Lung (tissue), 17 donors: ENCODE measurements at places on chromosomes 3 and 15. TPM values are rescaled to one million over a fixed set of nuclear protein-coding genes. Genes with fewer than 3 reads are reported as not detected.

DNA sequence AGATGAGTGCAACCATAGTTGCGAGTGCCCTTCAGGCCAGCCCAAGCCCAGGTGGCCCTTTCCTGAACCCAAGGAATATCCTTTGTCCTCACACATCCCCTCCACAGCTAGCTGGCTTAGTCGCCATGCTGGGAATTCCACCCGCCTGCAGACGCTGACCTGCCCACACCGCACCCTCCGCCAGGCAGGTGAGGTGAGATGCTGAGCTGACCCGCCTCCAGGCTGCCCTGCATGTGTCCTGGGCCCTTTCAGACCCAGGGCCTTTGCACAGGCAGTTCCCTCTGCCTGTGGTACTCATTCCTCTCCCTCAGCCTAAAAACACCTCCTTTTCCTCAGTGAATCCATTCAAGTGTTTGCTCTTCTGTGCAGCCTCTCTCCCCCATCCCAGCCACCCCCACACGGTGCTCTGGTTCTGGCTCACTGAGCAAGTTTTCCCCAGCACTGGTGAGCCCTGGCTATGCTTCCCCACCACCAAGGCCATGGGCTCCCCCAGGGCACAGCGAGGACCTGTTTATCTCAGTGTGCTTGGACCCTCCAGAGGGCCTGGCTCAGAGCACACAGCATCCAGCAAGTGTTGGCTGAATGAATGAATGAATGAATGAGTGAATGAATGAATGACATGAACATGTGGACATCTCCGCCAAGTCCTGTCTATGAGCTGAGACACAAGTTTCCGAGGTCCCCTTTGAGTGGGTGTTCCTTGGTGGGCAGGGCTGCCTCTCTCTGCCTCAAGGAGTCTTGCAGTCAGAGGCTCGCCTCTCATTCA lies 33.0 kb upstream of the LINGO1 start:
- no peaks in the 10 kb centered on the region for H3K4me1 ChIP-seq
- H3K27ac ChIP-seq: no peak overlapping the region
- no peaks in the 10 kb centered on the region for H3K36me3 ChIP-seq
- no peak overlapping the region for H3K4me3 ChIP-seq
- H3K27me3 ChIP-seq: no peaks in the 10 kb centered on the region

DNA sequence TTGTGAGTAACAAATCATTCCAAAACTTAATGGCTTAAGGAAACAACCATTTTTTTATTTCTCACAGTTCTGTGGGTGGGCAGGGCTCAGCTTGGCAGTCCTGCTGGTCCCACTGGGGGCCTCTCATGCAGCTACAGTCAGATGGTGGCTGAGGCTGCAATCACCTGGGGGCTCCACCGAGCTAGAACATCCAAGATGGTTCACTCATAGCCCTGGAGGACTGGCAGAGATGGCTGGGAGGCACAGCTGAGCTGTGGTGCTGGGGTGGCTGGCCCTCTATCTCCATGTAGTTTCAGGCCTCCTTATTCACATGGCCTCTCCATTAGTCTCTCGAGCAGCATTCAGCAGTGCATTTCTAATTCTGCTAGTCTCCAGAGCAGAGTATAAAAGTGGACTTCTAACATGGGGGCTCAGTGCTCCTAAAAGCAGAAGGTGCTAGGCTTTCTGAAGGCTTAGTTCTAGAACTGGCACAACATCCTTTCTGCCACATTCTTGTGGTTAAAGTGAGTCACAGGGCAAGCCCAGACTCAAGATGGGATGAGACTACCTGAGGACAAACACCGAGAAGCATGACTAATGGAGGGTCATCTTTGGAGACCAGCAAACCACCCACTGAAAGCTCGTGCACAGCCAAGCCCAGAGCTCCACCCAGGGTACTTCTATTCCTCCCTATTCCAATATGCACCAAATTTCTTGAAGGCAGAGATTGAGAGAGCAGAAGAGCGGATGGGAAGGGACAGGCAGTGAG lies 6.3 kb downstream of the CAV3 start:
- no peaks in the 10 kb centered on the region for H3K36me3 ChIP-seq
- no peak overlapping the region for H3K4me3 ChIP-seq
- H3K27me3 ChIP-seq: no peaks in the 10 kb centered on the region

Gene FBXW12
- polyA plus RNA-seq: not detected

- H3K27me3 ChIP-seq: no peaks in the 10 kb centered on the region
- H3K27ac ChIP-seq: no peak overlapping the region
- H3K4me3 ChIP-seq: no peak overlapping the region
- H3K4me1 ChIP-seq: peaks cover 3% of the 10 kb centered on the region
Measured at GRCh38 chr3:51682526-51682925, 11.5 kb downstream of the TEX264 start.

GRCh38 chr3:23594066-23594465 lies 211.7 kb upstream of the UBE2E1 start:
- H3K4me3 ChIP-seq: no peak overlapping the region
- no peaks in the 10 kb centered on the region for H3K27me3 ChIP-seq
- no peak for DNase-seq
- peaks cover 4% of the 10 kb centered on the region for H3K4me1 ChIP-seq
- H3K36me3 ChIP-seq: no peaks in the 10 kb centered on the region

Gene HRG
- not detected for polyA plus RNA-seq

DNA sequence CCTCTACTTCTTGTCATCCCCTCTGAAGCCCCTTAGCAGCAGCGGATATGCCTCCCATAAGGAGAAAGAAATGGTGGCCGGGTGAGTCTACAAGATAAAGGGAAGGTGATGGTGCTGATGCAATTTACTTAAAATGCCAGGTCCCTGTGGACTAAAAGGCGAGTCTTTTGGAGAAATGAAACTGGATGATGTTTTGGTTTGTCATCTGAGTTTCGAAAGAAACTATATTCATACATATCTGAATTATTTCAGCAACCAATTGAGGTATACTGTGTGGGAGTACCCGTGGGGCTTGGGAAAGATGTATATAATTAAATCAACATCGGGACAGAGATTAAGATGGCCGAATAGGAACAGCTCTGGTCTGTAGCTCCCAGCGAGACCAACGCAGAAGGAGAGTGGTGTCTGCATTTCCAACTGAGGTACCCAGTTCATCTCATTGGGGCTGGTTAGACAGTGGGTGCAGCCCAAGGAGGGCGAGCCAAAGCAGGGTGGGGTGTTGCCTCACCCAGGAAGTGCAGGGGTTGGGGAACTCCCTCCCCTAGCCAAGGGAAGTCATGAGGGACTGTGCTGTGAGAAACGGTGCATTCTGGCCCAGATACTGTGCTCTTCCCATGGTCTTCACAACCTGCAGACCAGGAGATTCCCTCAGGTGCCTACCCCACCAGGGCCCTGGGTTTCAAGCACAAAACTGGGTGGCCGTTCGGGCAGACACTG lies 210.6 kb upstream of the CHRM5 start:
- no peak overlapping the region for H3K27ac ChIP-seq
- H3K27me3 ChIP-seq: no peaks in the 10 kb centered on the region
- no peaks in the 10 kb centered on the region for H3K4me1 ChIP-seq
- H3K4me3 ChIP-seq: no peak overlapping the region
- no peaks in the 10 kb centered on the region for H3K36me3 ChIP-seq
- DNase-seq: no peak

DNA sequence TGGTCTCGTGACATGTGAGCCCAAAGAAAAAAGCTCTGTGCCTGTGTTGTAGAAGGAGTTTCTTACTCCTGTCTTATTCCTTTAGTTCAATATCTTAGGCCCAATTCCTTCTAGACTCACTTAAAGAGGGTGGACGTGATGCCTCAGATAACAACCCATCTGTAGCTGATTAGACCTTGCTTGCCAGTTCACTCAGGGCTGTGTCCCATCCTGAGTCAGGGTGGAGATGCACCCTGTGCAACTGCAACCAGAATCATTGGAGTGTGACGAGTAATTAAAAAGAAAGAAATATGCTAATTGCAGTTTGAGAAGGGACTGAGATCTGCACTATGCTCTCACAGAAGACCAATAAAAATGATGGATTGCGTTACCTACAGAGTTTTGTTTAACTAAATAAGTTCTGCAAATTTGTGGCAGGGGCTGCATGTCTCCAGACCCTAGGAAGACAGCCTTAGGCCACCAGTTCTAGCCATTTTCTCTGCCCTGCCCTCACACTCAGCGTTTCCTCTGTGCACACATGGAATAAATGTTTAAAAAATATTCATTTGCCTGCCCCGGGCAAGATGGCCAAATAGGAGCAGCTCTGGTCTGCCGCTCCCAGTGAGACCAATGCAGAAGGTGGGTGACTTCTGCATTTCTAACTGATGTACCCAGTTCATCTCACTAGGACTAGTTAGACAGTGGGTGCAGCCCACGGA lies 83.0 kb downstream of the MOBP start:
- H3K36me3 ChIP-seq: no peaks in the 10 kb centered on the region
- no peak overlapping the region for H3K27ac ChIP-seq
- H3K4me3 ChIP-seq: no peak overlapping the region
- DNase-seq: no peak
- H3K27me3 ChIP-seq: no peaks in the 10 kb centered on the region

Gene ADAMTS9
- polyA plus RNA-seq: 29.9 TPM

GRCh38 chr3:189727158-189727557 lies 96.0 kb downstream of the TP63 start:
- no peak for DNase-seq
- H3K4me3 ChIP-seq: no peak overlapping the region
- no peaks in the 10 kb centered on the region for H3K4me1 ChIP-seq
- H3K27ac ChIP-seq: no peak overlapping the region
- H3K27me3 ChIP-seq: no peaks in the 10 kb centered on the region

Gene XIRP1
- polyA plus RNA-seq: 0.81 TPM

DNA sequence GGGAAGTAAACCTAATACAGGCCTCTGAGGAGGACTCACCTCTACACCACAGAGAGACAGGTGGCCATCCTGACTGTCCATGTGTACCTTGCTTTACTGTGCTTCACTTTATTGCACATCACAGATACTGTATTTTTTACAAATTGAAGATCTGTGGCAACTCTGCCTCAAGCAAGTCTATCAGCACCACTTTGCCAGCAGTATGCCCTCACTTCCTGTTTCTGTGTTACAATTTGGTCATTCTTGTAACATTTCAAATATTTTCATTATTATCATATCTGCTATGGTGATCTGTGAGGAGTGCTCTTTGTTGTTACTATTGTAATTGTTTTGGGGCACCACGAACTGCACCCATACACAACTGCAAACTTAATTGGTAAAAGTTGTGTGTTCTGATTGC lies 78.0 kb downstream of the BBX start:
- H3K4me3 ChIP-seq: no peak overlapping the region
- no peaks in the 10 kb centered on the region for H3K27me3 ChIP-seq
- H3K4me1 ChIP-seq: peaks cover 2% of the 10 kb centered on the region
- no peak for DNase-seq

Gene C3orf80
- 0.77 TPM for polyA plus RNA-seq

- no peaks in the 10 kb centered on the region for H3K27me3 ChIP-seq
- H3K36me3 ChIP-seq: no peaks in the 10 kb centered on the region
- no peak for DNase-seq
Measured at GRCh38 chr3:72191209-72191960, 406.4 kb upstream of the PROK2 start.

DNA sequence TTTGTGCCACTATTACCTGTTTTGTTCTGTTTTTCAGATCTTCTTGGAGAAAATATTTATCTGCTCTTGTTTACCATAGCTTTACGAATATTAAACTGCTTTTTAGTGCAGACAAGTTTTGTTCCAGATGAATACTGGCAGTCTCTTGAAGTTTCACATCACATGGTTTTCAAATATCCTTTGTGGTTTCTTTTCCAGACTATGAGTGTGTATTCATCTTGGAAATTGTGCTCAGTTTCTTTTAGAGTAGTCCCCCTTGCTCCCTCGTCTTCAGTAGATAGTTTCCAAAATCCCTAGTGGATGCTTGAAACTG lies 1.2 kb downstream of the PIGB start:
- H3K4me1 ChIP-seq: peaks cover 11% of the 10 kb centered on the region
- H3K36me3 ChIP-seq: no peaks in the 10 kb centered on the region
- H3K4me3 ChIP-seq: no peak overlapping the region
- H3K27me3 ChIP-seq: no peaks in the 10 kb centered on the region

DNA sequence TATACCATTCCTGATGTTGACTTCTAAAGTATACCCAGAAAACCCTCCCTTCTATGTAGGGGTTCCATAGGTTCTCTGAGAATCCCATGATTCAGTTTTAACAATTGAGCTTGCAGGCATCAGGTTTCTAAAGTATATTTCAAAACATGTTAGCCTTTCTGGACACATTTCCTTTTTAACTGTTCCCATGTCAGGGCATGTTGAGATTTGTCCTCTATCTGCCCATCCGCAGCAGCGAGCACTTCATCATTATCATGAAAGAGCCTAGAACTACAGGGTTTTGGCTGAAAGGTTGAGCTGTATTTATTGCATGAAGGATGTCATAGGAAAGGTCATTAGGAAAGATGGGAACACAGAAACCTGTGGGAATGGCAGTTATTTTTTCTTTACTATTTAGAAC lies 201.1 kb upstream of the BHLHE40 start:
- no peak overlapping the region for H3K4me3 ChIP-seq
- peaks cover 11% of the 10 kb centered on the region for H3K36me3 ChIP-seq
- H3K27me3 ChIP-seq: no peaks in the 10 kb centered on the region
- no peak overlapping the region for H3K27ac ChIP-seq
- no peak for DNase-seq

DNA sequence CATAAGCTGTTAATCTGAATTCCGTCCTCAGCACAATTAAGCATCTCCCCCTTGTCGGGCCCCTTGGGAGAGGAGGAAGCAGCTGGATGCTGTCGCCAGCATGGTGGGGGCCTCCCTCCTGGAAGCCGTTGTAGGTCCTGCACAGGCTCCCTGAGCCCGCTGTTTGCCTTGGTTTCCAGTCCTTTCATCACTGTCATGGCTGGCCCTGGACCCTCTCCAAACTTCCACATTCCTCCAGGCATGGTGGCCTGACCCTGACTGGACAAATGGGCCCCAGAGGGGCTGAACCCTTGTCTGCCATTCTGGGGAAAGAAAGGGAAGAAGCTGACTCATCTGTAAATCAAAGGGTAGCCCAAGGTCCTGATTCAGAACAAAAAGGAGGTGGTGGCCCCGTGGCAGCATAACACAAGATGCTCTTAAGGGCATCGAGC lies 300.5 kb upstream of the LRRFIP2 start:
- DNase-seq: peak; percentile 86
- H3K27ac ChIP-seq: no peak overlapping the region

DNA sequence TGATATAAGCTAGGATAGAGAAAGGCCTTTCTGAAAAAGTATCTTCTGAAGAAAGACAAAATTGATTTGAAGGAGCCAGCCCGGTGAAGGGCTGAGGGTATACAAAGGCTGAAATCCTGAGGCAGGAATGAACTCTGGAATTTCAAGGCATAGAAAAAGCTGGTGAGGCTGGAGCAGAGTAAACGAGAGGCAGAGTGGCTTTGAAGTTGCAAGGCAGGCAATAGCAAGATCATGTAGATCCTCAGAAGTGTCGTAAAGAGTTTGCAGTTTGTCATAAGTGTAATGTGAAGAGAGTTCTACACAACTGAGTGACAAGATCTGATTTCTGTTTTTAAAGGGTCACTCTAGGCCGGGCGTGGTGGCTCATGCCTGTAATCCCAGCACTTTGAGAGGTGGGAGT lies 69.0 kb downstream of the HMG20A start:
- no peaks in the 10 kb centered on the region for H3K27me3 ChIP-seq
- DNase-seq: no peak
- H3K4me1 ChIP-seq: peaks cover 16% of the 10 kb centered on the region
- no peak overlapping the region for H3K4me3 ChIP-seq

Gene TRANK1
- 4.3 TPM for polyA plus RNA-seq

Gene NAA50
- polyA plus RNA-seq: 64.6 TPM

GRCh38 chr3:135539854-135540253 lies 425.7 kb upstream of the PPP2R3A start:
- DNase-seq: no peak
- no peaks in the 10 kb centered on the region for H3K4me1 ChIP-seq
- H3K27me3 ChIP-seq: no peaks in the 10 kb centered on the region
- H3K27ac ChIP-seq: no peak overlapping the region

- DNase-seq: no peak
- H3K27ac ChIP-seq: no peak overlapping the region
- H3K27me3 ChIP-seq: no peaks in the 10 kb centered on the region
- no peak overlapping the region for H3K4me3 ChIP-seq
- no peaks in the 10 kb centered on the region for H3K36me3 ChIP-seq
- no peaks in the 10 kb centered on the region for H3K4me1 ChIP-seq
Measured at GRCh38 chr3:59878038-59878427, 828.2 kb upstream of the CFAP20DC start.
